ENCODE measurements at places on chromosomes 6 and 20.
A peak's percentile ranks its signal among the peaks of the same experiment; 100 is the strongest.

GRCh38 chr20:3786665-3787323, at the start of gene CENPB:
Gene CENPB (minus strand): TSS chr20:3786740. CDS start chr20:3786483, 257 bp downstream.
- peak; percentile 26 for DNase-seq

- no peak for DNase-seq
Measured at GRCh38 chr6:119896806-119897205, 547.2 kb upstream of the MAN1A1 start.

DNA sequence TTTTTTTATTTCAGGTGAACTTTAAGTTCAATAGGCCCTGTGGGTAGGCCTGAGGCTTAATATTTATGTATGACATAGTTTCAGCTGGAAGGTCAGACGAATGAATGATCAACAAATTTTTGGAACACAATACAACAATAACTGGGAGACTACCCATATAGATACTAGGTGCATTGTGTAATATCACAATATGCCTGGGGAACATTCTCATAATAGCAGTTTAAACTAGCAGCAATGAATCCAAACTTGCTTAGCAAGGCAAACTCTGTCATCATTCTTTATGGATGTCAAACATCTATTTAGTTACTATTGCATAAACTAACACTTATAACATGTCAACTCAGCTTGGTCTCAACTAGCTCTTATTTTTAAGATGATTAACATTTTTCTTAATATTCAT, 49.3 kb downstream of the ELOVL4 start:
- no peak for DNase-seq

GRCh38 chr20:50218987-50219435, 28.4 kb downstream of the CEBPB start:
- no peak for DNase-seq

DNA sequence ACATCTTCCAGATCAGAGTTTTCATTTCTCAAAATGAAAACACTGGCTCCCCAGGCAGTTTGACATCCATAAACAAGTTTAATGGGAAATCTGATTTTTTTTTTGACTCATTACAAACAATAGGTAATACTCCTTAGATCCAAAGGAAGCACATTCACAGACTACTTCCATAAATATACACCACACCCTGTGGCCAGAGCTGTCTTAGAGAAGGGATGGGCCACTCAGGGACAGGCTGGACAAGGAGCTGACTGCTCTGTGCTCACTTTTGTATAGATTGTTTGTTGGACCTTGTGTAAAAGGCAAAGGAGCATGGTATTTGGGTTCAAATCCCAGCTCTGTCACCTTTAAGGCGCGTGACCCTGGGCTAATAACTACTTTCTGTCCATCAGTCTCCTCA, 12.8 kb upstream of the DDO start:
- DNase-seq, result no peak

DNA sequence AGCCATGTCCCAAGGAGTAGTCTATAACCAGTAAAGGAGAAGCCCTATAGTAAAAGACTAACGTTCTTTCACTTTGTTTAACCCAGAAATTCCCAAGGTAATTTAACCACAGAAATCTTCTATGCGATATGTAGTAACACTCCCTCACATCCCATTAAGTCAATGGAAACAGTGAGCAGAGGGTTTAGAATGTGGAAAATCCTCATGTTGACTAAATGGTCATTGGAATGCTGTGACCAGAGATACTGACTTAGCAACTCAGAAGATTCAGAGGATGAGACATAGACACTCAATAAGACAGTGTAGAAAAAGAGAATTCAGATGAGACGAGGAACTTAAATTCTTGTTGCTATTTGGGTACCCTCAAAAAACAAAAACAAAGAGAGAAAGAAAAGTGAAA, 562.2 kb upstream of the NOX3 start:
- no peak for DNase-seq

GRCh38 chr6:45643126-45643525, 265.4 kb upstream of the SUPT3H start:
- no peak for DNase-seq

DNA sequence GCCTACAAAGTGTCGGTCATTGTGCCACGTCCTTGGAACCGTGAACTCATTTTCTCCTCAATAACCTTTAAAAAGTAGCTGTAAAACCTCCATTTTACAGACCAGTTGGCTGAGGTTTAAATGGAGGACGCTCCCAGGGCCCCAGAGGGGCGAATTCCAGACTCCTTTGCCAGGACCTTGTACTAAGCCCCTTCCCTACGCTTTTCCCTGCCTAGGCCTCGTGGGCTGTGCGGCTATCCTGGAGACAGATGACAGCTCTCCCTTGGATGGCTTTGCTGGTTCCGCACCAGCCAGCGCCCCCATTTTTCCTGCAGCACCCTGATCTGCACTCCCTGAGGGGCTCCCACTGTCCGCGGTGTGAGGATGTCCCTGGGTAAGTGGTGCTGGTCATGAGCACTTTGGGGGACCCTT, 12.1 kb upstream of the SNHG17 start:
- DNase-seq, result no peak

DNA sequence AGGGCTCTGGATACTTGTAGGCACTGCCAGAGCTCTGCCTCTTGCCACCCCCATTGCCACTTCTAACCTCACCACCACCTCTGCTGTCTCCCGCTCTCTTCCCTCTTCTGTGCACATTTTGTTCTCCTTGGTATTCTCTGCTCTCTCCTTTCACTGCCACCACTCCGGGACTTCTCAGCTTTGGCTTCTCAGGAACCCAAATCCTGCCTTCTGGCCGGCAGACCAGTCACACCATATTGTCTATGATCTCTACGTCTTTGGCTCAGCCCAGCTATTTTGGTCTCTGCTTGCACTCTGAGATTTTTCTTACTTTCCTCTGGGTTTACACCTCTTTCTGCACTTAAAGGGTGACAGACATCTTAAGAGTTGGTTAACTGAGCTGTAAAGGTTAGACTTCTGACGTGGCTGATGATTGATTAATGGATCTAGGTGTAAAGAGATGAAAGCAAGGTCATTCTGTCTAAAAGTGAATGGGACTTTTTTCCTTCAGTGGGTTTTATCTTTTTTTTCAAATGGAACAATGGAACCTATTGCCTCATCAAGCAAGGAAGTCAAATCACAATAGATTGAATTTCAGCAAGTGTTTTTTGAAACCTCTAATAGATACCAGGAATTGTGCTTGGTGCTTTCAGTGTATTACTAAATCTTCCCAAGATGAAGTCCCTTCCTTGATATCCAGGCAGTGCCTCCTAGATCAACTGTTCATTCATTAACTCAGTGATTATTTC, 13.8 kb downstream of the MMP24 start:
- no peak for DNase-seq

GRCh38 chr6:44219053-44219814, 2.5 kb downstream of the MYMX start:
- no peak for DNase-seq

DNA sequence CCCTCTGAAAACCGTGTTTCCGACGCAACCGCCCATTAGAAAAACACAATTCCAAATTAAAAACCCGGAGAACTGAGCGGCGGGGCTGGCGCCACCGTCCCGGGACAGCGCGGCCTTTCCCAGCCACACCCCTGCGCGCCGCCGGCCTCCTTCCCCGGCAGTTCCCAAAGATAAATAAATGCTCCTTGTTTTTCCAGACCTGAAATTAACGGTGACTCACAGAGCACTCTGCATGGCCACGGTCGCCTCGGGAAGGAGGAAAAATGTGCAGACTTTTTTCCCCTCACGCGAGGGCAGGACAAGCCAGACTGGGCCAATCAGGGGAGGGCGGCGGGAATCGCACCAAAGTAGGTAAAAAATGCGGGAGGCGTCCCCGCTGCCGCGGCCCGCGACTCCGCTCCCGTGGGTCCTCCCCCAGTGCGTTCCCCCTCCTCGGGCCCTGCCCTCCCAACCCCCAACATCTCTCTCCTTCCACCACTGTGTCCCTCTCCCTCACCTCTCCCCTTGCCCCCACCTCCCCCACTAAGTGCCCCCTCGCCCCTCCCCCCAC, 828 bp upstream of the DSTN start:
- no peak for DNase-seq

DNA sequence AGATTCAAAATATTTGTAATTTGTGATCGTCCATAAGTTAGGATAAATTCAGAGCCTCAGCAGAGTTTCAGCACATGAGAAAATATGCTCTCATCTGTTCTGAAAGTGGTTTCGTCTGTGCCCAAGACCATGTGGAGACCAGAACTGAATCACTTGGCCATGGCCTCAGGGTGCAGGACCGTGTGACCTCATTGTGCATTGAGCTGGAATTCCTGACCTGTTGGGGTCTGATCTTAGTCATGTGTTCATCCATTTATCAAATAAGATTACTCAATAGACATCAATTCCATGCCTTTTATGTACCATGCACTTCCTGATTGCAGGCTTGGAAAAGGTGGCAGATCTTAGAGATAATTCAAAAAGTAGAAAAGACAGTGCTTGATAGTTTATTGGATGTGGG, 680.5 kb downstream of the QKI start:
- no peak for DNase-seq

DNA sequence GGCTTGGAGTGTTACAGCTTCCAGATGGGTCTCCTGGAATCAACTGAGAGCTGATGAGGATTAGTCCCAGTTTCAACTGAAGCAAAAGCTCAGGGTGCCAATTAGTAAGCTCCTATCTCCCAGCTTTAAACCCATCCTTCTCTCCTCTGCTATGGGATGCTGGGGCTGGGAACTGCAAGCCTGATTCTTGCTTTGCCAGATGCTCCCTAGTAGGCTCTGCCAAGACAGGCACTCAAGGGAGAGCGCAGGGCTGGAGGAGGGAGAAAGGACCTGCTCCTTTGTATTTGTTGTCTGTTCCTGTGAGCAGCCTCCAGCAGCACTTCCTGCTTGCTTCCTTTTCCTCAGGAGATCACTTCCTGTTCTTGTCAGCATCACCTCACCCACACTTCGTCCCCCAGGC, 309.7 kb downstream of the KIF16B start:
- DNase-seq, result no peak

DNA sequence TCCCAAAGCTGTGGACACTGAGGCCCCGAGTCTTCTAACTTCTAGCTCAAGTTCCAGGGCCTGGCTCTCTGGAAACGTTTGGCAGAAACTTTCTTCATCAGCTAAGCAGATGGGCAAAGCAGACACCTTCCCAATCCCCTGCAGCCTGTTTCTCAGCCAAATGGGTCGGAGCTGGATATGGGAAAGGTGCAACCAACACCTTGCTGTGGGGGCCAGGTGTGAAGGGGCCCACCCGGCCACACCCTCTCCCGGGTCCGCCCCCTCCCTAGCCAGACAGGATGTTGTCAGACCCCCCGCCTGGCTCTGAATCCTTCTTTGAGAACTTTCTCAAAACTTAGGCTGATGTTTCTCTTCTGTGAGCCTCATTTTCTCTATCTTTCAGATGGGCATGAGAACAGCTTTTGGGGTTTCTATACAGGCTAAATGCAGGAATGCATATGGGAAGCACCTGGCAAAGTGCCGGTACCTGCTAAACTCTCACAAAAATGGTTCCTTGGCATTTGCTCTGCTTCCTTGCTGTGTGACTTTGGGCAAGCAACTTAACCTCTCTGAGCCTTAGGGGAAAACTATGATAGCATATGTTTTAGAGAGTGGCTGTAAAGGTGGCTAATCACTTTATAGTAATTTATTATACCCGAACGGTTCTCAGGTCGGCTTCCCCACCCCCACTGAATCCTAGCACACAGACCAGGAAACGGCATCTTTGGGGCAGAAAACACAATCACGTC, 1.8 kb downstream of the SNAI1 start:
- DNase-seq, result no peak

DNA sequence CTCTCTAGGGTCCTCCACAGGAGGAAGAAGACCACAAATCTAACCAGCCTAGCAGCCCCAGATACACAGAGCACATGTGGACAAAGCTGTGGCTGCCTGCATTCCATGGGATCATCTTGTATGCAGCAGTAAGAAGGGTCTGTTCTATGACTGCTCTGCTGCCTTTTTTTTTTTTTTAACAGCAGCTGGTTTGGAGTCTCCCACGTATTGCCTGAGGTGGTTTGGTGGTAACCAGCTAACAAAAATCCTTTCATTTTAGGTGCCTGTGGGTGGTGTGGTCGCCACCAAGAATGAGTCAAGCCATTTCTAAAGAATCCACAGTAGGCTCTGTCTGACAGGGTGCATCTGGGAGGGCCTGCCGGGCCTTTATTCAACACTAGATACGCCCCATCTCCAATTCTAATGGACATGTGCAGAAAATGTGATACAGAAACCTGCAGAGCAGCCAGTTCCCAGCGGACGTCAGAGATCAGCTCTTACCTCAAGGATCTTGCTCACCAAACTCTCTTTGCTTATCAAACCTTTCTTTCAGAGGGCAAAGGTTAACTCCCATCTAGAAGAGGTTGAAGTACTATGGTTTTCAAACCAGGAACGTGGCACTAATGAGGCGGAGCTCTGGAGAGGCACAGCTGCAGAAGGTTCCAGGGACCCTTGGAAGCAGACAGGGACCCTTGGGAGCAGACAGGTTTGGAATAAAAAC, 32.0 kb downstream of the GNAS-AS1 start:
- no peak for DNase-seq

- no peak for DNase-seq
Measured at GRCh38 chr20:51338692-51339440, 203.7 kb downstream of the NFATC2 start.

DNA sequence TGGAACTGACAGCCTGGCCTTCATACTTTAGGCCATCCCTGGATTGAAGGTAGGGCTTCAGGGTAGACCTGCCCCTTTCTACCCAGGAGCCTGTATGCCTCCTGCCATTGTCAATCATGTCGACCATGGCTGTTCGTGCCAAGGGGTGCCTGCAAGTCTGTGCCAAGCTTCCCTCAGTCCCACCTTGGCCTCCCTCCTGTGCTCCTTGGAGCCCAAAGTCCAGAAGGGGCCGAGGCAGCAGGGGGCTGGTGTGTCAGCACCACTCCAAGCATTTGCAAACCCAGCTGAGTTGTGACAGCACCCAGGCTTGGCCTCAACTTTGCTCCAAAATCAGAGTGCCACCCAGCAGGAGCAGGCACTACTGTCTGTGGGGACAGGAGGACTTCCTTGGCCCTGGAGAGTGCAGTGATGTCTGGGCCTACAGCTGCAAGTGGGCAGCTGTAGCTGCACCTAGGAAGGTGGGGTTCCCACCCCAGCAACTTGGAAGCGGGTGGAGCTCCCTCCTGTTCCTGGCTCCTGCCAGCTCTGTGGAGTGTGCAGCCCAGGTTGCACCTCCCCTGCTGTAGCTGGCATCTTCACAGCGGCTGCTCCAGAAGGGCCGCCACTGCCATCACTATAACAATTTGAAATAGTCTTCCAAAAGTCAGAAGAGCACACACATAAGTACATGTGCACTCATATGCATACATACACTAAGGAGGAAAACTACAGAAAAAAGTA, 1719.3 kb downstream of the HACE1 start:
- no peak for DNase-seq

- DNase-seq, result no peak
Measured at GRCh38 chr6:56079751-56080540, 167.4 kb downstream of the COL21A1 start.

DNA sequence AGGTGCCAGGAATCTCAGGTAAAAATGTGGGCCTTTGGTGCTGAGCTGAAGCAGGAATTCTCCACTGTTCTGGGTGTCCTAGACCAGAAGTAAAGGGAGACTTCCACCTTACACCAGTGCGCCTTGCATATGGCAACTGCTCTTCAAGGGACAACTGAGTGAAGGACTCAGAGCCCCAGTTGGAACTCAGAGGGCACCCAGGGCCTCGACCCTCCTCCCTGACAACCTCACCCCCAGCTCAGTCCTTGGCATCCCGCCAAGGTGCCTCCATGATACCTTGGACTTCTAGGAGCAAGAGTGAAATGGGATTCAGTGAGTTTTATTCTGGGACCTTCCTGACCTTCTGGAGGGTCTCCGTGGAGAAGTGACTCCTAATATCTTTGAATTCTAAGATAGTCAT, 153.7 kb upstream of the PROKR2 start:
- no peak for DNase-seq

GRCh38 chr6:139364302-139364981, 10.0 kb downstream of the CITED2 start:
- DNase-seq, result peak; percentile 26

GRCh38 chr6:149488815-149489214, 4.0 kb upstream of the ZC3H12D start:
- no peak for DNase-seq
